ENCODE measurements at places on chromosomes 16 and 17. TPM values are rescaled to one million over a fixed set of nuclear protein-coding genes. Genes with fewer than 3 reads are reported as not detected.

- no peak for DNase-seq
Observed at GRCh38 chr16:57948027-57948426, 22.9 kb downstream of the CNGB1 start.

DNA sequence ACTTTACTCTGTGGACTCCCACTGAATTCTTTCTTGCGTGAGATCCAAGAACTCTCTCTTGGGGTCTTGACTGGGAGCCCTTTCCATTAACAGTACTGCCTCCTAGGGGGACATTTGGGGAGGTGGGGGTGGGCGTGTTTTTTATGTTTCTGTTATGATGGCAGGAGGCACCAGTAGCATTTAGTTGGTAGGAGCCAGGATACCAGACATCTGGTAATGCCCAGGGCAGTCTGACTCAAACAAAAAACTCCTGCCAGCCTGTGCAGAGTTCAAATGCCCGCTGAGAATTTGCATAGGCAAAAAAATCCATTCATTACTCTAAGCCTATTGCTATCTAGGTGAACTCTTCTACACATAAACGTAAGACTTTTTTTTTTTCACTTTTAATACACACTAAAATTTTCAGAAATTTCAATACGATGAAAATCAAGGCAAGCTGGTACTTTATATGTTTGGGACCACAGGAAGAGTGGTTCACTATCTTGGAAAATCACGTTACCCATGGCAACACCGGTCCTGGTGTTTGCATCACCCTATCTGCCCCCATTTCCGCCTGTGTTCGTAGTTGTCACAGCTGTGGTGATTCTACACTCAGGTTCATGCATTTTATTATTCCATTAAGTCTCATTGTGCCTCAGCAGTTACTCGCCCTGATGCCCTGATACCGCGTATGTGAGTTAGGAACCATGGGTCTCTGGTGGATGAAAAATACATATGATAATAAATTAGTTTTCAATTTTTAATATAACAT is 121.1 kb upstream of the XYLT1 start:
- no peak for DNase-seq

FOXN1 gene
- not detected for total RNA-seq

DNA sequence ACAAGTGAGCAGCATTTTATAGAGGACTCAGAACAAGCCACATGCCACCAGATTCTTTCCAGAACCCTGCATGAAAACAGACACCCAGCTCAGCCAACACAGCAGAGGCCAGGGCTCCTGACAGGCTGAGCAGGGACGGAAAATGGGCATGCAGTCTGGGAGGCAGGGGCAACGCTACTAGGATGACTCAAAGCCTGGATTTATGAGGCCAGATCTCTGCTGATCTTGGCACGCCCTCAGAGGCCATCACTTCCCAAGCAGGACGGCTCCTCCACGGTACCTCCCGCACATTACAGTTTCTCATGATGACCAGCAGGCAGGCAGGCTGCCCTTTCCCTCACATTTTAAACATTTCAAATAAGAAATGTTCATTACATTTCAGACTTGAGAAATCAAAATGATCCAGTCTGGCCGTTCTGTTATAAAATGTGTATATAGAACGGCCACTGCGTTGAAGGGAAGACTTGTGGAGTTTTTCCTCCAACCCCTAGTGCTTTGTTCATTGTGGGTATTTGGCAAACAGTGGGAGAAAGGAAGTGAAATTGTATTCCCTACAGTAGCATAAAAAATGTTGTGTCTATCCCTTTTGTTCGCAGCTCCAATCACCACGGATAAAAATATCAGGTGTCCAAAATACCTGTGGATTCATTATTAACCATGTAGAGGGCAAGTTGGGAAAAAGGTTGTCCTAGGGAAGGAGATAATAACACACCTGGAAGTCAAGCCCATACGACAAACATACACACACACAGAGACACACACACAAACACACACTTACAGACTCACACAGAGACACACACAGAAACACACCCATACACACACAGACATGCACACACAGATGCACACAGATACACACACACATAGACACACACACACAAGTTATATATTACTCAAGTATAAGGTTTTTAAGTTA is 64.8 kb upstream of the ADAMTS18 start:
- DNase-seq: no peak

DNA sequence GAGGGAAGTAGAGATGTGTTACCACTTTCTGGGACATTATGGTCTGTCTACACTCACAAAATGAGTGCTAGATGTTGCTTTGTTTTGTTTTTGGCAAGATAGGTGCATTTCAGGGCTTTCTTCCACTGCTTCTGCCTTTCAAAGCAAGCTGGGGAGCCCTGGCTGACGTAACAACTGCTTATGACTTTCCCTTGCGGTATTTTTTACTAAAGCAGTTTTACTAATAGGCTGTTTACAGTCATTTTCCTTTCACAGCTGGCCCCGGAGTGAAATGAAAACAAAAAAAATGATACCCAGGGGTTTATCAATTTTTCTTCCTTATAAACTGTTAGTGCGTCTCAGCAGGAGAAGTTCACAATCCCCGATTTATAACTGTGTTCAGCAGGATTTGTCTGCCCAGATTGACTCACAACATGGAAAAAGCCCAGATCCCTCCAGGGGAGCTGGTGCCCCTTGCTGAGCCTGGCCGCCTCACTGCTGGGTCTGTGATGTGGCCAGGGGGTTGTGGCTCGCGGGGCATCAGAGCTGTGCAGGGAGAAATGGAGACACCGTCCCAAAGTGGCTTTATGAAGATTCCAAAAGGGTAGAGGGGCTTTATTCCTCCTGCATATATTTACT is 184.4 kb upstream of the HS3ST3A1 start:
- no peak for DNase-seq

Data from activated naive CD4-positive, alpha-beta T cell treated with anti-CD3 and anti-CD28 coated beads, Interleukin-2, amount 50 U/mL, for 72 hours (primary cell).